ENCODE measurements at places on chromosomes 3 and 15.

DNA sequence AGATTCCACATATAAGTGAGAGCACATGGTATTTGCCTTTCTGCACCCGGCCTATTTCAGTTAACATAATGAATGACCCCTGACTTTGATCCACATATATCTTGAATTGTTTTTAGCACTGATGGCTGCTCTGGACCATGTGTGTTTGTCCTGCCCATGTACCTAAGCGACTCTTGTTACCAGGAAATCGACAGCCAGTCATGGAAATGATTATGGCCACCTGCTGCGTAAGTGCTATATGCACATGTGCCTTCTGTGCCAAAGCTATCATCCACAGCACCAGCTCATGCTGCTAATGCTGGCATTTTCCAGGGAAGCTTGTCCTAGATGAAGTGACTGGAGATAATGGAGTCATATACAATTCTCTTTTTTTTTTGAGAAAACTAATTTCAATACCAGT lies 103.7 kb downstream of the PEX5L start:
- no peak for DNase-seq

- no peak for DNase-seq
These were observed 832.9 kb upstream of the NR2F2 start for GRCh38 chr15:95497634-95498033.

GRCh38 chr15:63318344-63318743 lies 40.9 kb downstream of the APH1B start:
- DNase-seq, result no peak

DNA sequence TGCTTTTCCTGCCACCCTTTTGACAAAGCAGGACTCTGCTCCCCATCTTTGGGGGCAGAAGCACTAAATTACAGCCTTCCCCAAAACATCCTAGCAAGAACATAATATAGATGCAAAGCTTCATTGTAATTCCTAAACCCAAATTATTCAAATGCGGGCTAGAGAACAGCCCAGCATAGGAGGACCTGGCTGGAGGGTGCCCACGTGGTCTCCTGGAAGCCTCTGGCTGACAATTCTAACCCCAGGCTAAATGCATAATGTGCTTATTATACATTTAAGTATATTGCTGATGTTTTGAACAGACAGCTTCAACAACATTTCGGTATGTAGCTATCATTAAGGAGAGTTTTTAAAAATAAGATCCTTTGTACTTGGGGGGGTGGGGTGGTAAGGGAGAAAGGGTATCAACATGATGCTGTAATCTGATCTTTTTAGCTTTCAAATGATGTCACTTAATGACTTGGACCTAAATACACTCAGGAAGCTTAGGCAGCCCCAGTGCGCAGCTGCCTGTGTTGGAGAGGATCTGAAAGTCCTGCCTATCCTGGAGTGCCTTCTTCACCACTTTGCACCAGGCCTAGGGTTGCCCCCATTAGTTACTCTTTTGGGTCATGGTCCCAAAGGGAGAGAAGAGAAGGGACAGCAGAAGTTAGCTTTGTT lies 57.2 kb upstream of the USP3 start:
- no peak for DNase-seq

- DNase-seq, result no peak
These were observed 152.6 kb downstream of the FAM43A start for GRCh38 chr3:194838236-194838635.

- no peak for DNase-seq
These were observed 90.6 kb upstream of the MYZAP start for GRCh38 chr15:57500979-57501576.

- no peak for DNase-seq
These were observed 99.3 kb downstream of the CLDN1 start for GRCh38 chr3:190222916-190223315.

DNA sequence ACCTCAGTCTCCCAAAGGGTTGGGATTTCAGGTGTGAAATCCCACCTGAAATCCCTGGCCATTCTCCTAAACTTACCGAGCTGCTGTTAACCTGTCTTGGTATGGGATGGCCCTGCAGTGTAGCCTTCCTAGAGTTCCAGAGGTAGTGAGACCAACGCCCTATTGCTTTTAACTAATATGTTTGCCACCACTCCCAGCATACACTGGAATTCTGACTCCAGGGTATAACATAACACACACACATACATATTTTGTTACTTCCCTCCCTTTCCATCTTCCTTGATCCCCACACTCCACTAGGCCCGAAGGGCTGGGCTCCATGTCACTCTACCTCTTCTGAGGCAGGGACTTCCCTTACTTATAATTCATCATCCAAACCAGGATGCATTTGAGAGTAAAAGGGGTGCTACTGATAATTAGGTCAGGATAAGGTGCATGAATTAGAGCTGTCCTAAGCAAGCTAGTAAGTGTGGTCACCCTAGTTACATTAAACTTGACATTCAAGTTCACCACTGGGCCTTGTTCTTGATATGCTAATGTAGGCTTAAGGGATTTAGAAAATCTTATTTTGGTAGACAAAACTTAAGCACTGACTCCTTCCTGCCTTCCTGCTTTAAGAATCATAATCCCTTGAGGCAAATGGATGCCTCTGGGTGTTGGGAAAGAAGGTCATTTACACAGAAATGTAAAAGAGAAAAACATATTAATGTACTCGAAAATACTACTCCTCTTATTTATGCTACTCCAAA lies 317.6 kb downstream of the MAGI1 start:
- no peak for DNase-seq

GRCh38 chr3:133776794-133777438 lies 28.7 kb upstream of the SRPRB start:
- no peak for DNase-seq

DNA sequence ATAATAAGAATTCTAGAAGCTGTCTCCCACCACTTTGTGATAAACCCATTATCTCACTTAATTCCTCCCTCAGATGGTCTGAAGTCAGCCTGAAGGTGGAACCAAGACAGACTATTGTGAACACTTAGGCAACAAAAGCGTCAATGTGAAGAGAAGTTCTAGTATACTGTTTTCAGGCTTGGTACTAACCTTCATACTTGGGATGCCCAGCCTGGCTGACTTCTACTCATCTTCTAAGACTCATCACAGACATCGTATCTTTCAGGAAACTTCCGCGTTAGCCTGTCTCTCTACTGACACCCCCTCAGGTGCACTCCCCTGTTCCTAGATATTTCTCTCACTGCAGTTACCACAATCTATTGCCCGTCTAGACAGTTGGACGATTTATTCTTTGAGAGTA lies 201.2 kb downstream of the SATB1 start:
- no peak for DNase-seq
